Fibroblast of skin of left biceps (primary cell): ENCODE measurements at places on chromosomes 2 and 18.

GRCh38 chr2:19554520-19554919 is 196.1 kb upstream of the OSR1 start:
- no peak for DNase-seq

DNA sequence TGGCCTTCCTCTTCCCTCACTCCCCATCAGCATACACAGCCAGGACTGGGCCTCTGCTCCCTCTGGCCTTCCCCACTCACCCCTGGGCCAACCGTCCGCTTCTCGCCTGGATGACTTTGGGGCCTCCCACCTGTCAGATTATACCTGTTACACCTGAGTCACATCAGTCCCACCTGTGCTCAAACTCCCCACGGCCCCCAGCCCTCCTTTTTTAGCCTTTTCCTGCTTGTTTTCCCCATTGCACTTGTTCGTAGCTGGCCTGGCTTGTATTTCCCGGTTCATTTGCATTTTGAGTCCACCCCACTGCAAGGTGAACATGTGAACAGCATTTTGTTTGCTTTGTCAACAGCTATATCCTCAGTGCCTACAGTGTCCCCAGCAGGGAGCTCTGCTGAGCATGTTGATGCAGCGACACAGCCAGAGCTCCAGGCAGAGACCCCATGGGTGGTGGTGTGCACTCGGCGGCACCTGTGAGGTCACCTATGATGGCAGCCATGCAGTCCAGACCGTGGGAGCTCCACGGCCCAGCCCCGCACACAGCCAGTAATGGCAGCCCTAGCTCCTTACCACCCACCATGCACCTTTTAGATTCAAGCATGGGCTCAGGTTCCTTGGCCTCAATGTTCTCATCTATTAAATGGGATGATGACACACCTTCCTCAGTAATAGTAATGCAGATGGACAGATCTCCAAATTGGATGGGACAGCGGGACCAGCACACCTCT is 276.4 kb upstream of the HS6ST1 start:
- DNase-seq, result no peak

GRCh38 chr2:102975996-102976975 is 214.5 kb downstream of the TMEM182 start:
- no peak for DNase-seq

DNA sequence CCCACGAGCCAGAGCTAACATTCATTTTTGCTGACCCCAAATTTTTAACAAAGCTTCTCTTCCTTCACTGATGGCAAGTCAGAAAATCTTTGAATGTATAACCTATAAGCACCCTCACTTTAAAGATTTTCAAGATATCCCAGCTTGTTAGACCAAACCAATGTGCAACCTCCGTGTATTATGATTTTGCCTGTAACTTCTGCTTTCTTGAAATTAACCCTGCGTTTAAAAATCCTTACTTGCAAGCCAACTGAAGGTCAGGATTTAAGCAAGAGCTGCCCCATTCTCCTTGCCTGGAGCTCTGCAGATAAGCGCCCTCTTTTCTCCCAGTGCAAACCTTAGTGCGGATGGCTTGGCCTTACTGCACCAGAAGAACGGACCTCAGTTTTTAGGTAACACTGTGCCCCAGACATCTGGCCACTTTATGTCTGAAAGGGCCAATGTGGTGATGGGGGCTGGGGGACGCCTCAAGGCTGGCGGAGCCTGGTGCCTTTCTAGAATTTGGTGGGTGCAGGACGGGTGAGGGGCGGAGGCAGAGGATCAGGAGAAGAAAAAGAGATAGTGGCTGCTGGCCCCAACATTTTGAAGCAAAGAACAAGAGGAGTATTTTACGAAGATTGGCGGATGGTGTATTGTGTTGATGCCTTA is 805 bp upstream of the TNFRSF11A start:
- no peak for DNase-seq

GRCh38 chr2:196334710-196335109 is 163.3 kb upstream of the STK17B start:
- no peak for DNase-seq

DNA sequence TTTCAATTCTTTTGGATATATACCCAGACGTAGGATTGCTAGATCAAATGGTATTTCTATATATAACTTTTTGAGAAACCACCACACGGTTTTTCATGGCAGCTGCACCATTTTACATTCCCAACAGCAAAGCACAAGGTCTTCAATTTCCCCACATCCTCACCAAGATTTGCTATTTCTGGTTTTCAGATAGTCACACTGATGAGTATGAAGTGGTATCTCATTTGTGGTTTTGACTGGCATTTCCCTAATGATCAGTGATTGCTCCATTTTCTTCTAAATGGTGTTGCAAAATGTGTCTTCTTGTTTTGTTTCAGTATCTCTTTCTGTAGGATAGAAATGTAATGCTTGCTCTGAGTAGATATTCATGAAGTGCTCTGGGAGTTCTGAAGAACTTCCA is 52.0 kb downstream of the ANKRD44 start:
- DNase-seq, result no peak

- no peak for DNase-seq
Measured at GRCh38 chr2:193112986-193113385, 918.3 kb upstream of the TMEFF2 start.

DNA sequence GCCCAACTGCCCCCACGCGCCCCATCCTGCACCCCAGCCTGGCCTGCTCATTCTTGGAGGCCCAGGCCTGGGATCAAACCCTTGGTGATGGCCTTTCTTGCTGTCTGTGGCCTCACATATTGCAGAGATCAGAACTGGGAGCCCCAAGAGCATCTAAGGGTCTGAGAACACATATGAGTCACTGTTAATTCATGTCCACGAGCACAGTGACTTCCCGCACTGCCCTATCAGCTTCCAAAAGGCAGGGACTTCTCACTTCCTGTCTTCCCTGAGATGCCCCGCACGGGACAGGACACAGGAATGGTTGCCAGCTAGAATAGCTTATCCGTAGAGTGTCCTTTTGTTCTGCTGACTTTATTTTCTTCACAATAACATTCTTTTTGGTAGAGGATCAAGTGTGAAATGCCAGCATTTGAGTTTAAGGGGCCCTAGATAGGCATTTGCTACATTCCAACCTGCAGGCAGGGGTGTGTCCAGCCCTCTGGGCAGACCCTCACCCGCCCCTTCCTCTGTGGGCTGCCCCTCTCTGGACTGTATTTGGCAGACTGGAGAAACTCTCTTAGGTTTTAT is 21.1 kb upstream of the CELF4 start:
- DNase-seq, result no peak

GRCh38 chr18:57998461-57998860 is 45.6 kb upstream of the NEDD4L start:
- DNase-seq, result no peak

- DNase-seq, result no peak
Measured at GRCh38 chr2:68241732-68242131, 10.6 kb downstream of the PPP3R1 start.

GRCh38 chr18:67794521-67794920 is 278.0 kb upstream of the DSEL start:
- peak; percentile 36 for DNase-seq

GRCh38 chr2:12317814-12318426 is 398.8 kb upstream of the TRIB2 start:
- DNase-seq, result peak; percentile 55
